Fibroblast of skin of left quadriceps (primary cell): ENCODE measurements at places on chromosomes 2 and 18.

DNA sequence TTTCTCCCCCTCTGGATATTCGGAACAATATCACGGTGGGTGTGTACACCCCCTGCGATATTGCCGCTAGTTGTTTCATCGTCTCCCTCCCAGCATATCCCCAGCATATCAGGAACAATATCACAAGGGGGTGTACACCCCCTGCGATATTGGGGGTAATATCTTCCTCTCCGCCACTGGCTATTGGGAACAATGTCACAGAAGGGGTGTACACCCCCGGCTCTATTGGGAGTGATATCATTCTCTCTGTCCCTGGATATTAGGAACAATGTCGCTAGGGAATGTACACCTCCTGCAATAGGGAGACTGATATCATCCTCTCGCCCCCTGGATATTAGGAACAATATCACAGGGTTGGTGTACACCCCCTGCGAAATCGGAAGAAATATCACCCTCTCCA is 1932.0 kb downstream of the SUCLG1 start:
- no peak for DNase-seq

- no peak for DNase-seq
These were observed 130.5 kb downstream of the DSEL start for GRCh38 chr18:67386032-67386431.

DNA sequence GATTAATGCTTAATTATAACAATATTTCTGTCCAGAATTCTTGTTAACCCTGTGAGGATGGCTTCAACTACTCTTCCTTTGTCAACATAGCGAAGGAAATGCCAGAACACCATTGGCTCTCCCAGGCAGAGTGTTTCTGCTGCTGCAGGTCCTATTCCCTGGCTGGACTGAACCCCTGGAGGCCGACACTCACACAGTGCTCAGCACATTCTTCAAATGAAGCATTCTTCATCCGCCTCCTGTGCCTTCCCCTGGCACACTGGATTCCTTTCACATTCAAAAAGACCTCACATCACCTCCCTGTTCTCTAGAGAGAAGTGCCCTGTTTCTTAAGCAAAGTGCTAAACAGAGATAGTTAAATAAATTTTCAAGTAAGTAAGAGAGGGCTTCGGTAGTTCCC is 187.3 kb upstream of the MSH6 start:
- DNase-seq = no peak

DNA sequence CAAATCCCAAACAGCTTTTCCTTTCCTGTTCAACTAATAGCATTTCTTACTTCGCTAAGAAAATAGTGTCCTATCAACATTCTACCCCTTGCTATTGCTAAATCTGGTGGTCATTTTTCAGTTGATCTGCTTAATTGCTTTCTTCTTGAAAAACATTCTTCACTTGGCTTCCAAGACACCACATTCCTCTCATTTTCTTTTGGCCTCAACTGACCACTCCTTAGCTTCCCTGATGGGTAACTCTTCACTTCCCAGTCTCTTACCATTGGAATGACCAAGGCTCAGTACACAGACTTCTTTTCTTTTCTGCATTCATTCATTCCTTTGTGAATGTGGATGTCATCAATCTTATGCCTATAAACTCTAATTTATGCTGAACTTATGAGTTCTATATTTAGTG is 230.8 kb upstream of the CDH2 start:
- no peak for DNase-seq

GRCh38 chr2:221570321-221570935 is 1.7 kb downstream of the EPHA4 start:
- DNase-seq = no peak

GRCh38 chr2:223759569-223760430 is 77.6 kb downstream of the AP1S3 start:
- no peak for DNase-seq

DNA sequence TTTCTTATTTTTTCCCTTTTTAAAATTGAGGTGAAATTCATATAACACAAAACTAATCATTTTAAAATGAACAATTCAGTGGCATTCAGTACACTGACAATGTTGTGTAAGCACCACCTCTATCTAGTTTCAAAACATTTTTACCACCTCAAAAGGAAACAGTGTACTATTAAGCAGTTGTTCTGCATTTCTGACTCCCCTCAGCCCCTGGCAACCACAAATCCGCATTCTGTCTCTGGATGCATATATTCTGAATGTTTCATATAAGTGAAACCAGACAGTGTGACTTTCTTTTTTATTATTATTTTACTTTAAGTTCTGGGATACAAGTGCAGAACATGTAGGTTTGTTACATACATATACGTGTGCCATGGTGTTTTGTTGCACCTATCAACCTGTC is 19.2 kb upstream of the TANK start:
- no peak for DNase-seq

DNA sequence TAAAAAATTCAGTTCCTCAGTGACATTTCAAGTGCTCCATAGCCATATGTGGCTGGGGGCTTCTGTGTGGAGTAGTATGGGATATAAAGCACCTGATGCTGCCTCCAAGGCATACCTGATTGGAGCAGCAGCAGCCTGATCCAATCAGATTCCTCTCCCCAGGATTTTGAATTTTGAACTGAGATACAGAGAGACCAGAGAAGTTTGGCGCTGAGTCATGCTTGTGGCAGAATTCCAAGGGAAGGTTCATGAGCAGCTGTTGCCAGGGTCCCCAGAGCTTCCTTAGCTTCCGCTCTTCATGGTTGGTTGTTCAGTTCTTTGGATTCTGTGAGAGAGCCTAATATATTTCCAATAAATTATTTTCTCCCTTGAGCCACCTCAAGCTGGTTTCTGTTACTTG is 29.0 kb upstream of the CFAP36 start:
- peak; percentile 44 for DNase-seq

GRCh38 chr2:107466241-107466640 is 360.5 kb upstream of the RGPD4 start:
- DNase-seq = no peak

DNA sequence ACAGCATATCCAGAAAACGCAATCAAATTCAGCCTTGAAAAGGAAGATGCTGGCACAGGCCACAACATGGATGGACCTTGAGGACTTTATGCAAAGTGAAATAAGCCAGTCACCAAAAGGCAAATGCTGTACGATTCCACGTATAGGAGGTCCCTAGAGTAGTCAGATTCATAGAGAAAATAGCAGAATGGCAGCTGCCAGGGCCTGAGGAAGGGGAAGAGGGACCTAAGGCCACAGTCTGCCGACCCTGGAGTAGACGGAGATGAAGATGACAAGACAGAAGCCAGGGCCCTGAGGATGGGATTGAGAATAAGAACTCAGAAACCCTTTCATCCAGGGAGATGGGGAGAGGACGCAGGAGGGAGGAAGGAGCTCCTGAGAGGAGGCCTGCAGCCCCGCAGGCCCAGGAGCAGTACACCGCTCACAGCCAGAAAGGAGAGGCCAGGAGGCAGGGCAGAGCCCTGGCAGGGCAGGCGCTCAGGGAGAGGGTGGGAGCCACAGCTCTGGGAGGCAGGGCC is 8.1 kb upstream of the MTERF4 start:
- no peak for DNase-seq

GRCh38 chr2:40192864-40193669 is 258.8 kb downstream of the SLC8A1 start:
- peak; percentile 50 for DNase-seq

DNA sequence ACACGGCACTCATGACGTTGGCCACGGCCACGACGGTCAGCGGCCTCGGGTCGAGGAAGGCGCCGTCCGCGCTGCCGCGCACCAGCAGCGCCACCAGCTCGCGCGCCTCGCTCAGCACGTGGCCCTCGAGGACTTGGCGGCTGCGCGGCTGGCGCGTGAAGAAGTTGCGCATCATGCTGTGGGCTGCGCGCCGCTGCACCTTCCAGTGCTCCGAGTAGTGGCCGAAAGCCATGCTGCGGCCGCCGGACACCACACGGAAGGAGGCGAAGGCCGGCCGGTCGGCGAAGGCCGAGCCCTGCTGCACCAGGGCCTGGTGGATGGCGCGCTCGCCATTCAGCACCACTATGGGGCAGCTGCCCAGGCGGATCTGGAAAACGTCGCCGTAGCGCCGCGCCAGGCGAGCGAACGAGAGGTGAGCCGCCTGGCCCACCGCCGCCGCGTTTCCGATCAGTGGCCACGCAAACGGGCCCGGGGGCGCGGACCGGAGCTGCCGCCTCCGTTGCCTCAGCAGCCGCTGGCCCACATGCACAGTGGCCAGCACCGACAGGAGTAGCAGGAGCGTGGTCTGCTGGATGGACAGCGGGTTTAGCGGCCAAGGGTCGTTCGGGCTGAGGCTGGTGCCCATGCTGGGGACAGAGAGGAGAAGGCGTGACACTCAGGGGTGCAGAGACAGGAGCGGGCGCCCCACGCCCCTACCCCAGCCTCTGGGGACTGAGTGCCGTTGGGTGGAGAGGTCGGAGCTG is 1.0 kb downstream of the CYP1B1 start:
- no peak for DNase-seq

DNA sequence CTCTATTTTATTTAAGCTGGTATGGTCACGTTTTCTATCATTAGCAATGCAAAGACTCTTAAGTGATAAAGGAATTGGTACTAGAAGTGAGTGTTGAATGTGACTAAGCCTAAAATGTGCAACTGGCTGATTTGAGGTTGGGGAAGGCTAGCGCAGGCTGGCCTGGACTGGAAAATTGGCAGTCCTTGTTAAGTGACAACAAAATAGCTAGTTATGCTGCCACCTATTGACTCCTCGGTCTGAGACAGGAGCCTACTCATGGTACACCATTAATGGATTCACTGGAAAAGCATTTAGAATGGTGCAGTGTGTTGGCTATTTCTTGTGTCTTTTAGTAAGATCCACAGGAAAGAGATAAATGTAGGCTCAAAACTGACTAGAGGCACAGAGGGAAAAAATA is 5.7 kb upstream of the WIPF1 start:
- DNase-seq = no peak

GRCh38 chr2:22904126-22904684 is 480.8 kb upstream of the KLHL29 start:
- peak; percentile 1 for DNase-seq

DNA sequence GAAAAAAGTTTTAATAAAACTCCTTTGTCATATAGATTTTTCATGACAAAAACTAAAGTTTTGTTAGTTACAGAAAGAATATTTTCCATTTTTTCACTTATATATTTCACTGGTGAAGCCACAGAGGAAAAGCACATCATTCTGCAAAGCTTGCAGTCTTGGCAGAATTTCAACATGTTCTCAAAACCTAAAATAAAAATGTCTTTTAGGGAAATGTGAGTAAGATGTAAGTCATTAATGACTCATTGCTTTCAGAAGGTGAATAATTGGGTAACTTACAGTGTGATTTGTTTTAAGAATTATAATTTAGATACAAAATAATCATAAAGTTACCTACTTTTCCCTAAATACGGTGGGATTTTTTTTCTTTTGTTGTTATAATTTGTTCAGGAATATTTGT is 43.4 kb upstream of the TNFRSF11A start:
- DNase-seq = peak; percentile 83

- DNase-seq = no peak
These were observed 3.6 kb upstream of the DLX2 start for GRCh38 chr2:172106108-172106961.
